ENCODE measurements at places on chromosomes 6 and 20. TPM values are rescaled to one million over a fixed set of nuclear protein-coding genes. Genes with fewer than 3 reads are reported as not detected.

Gene TPX2
- total RNA-seq, result 114 TPM

Gene MSH5
- total RNA-seq, result 43.8 TPM

Gene CYB5R4
- total RNA-seq, result 13.4 TPM

Gene AGER
- 12.0 TPM for total RNA-seq

Gene DEFB121
- total RNA-seq, result not detected

Gene RRAGD
- total RNA-seq, result 2.0 TPM

Gene TSPO2
- not detected for total RNA-seq

DNA sequence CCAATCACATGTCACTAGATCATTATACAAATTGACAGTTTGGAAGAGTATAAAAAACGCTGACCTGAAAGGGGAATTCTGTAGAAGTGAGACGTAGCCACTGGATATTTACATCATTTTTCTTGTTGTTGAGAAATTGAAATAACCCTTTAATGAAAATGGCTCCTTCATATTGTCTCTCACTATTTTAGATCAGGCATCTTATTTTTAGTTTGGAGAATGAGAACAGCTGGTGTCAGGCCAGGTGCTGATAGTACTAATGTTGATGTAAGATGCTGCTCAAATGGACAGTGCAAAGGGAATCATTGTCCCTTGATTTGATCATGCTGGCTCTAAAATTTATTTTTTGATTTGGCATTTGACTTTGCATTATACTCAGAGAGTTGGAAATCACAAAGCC, 17.4 kb downstream of the NKAIN2 start:
- no peak for DNase-seq

- DNase-seq, result no peak
Observed at GRCh38 chr20:46710153-46710913, 884 bp downstream of the SLC2A10 start.

- DNase-seq, result no peak
Observed at GRCh38 chr6:77424761-77425160, 38.5 kb downstream of the HTR1B start.

DNA sequence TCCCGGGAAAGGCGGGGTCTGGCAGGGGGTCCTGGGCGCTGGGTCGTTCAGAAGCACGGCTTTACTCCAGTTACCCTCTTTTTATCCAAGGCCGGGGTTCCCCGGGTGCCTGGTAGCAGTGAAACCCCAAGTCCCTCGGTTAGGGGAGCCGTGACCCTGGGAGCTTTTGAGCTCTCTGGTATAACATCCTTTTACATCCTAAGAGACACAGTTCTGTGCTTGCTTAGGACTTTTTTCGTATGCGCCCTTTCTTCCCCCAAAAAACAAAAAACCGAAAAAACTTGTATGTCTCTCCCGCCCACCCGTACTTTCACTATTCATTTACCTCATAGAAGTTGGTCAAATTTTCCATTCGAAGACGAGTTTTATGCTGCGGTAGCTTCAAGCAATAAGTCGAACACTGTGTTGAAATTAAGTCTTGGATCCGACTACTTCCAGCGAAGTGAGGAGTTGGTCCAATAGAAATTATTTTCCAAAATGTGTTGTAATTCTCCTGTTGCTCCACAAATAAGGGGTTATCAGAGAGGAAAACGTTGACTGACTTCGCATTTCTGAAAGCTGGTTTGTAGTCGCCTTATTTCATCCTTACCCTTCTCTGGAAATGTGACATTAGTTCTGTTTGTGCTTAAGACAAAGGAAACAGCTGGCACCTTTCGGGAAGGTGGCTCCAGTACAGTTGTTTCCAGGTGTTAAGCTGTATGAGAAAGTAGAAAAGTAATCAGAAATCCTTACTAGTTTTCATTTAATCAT, 816 bp upstream of the MAN1A1 start:
- DNase-seq, result peak; percentile 66

GRCh38 chr6:65170273-65170672, 536.8 kb downstream of the EYS start:
- no peak for DNase-seq

DNA sequence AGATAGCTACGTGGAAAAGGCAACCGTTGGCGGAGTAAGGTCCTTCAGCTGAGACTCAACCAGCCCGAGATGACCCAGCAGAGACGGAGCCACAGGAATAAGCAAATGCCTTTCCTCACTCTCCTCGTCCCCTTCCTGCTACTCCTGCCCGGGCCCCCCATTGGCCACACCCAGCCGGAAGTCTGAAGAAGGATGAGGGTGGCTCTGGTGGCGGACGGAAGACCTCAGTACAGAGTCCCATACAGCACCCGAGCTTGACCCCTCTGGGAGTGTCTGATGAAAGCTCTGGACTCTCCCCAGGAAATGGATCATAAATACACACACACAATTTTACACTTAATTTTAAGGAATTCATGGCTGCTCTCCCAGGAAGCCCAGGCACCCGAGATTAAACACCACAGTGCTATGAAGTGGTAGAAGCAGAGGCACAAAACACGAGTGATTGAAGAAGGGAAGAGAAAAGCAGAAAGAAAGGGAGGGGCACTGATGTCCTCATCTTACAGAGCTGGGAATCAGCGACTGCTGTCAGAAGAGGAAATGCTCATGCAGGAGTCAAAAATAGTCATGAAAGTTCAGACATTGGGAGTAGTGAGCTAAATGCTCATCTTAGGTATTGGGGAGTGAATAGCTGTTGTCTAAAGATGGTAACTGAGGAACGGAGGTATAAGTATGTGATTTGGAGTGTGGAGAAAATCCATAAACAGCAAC, 125.6 kb downstream of the BANF2 start:
- no peak for DNase-seq

DNA sequence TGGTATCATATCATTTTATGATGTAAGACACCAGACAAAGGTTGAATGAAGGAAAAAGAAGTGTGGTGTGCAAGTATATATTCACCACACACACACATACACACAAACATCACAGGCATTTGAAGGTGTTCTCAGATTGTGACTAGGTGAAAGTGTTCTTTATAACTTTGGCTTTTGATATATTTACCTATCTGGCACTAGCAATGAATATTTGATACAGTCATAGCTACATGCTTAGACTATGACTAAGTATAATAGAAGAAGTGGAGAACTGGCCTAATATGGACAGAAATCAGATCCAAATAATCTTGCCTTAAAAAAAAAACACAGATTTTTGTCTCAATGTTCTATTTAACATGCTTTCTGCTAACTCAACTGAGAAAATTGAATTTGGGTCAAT, 809.9 kb downstream of the KIF16B start:
- DNase-seq, result no peak

- no peak for DNase-seq
Observed at GRCh38 chr6:132304891-132305305, 96.4 kb downstream of the MOXD1 start.

DNA sequence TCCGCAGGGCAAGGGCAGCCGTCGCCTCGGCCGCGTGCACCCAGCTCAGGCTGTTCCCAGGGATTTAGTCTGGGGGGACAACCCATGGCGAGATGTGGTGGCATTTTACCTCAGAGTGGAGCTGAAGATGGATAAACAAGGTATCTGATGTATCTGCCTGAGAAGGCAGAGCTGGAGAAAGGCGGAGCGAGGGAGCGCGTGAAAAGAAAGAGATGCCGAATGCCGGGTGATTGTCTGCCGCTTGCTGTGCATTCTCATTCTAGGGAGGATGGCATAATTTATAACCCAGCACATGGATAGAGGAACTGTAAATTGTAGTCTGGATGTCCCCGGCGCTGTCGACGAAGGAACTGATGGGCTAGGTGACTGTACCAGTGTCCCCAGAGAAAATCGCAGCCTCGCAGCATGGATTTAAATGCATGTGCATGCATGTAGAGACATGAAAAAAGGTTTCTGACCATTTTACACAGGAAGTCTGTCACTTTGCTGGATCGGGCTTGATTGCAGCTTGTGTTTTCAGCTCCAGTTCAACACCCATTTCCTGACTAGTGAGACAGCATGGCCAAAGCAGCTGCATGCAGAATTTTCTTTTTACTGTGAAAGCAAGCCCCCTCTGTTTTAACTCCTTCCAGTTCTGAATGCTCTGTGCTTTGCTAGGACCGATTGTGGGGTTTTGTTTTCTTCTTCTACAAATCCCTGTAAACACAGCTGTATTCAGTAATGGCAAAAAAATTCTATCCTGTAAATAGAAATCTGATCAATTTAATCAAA, 149.7 kb downstream of the PRL start:
- peak; percentile 77 for DNase-seq

DNA sequence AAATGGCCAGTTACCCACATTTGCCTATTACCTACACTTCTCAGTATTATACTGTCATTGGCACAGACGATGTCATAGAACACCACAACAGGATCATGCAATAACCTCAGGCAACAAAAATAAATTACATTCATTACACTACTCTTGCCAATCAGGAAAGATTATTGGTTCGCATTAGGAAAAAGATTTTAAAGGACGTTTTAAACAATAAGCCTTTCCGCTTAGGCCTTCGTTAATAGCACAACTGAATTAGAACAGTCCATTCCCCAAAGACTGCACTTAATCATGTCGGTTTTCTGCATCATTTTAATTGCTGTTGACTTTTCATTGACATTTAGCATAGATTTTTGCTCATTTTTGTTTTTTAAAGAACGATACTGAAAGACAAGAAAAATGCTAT, 912 bp upstream of the SENP6 start:
- peak; percentile 41 for DNase-seq

- DNase-seq, result no peak
Observed at GRCh38 chr20:871436-871835, 37.9 kb downstream of the FAM110A start.

DNA sequence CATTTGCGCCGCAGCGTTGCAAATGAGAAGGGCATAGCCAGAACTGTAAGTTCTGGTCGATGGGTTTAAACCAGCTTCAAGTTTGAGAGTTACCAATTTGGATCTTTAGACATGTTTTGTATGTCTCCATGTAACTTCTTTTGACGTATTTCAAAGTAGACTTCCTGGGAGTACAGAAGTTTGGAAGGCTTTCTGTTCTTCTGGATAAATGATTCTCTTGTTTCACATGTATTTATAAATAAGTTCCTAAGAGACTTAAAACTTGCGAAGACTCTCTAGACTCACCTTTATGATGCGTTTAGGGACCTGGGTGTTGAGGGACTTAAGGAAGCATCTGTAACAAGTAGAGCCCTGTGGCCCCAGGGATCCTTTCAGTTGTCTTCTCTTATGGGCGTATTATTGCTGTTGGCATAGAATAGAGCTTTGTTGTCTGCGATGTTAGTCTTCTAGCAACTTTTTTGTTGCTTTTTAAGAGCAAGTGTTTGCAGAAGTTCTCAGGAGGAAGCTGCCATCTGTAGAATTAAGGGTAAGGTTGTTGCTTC, 1.3 kb downstream of the CDYL start:
- DNase-seq, result peak; percentile 48
